Neural progenitor cell (in vitro differentiated cells): ENCODE measurements at places on chromosomes 1 and 21.

DNA sequence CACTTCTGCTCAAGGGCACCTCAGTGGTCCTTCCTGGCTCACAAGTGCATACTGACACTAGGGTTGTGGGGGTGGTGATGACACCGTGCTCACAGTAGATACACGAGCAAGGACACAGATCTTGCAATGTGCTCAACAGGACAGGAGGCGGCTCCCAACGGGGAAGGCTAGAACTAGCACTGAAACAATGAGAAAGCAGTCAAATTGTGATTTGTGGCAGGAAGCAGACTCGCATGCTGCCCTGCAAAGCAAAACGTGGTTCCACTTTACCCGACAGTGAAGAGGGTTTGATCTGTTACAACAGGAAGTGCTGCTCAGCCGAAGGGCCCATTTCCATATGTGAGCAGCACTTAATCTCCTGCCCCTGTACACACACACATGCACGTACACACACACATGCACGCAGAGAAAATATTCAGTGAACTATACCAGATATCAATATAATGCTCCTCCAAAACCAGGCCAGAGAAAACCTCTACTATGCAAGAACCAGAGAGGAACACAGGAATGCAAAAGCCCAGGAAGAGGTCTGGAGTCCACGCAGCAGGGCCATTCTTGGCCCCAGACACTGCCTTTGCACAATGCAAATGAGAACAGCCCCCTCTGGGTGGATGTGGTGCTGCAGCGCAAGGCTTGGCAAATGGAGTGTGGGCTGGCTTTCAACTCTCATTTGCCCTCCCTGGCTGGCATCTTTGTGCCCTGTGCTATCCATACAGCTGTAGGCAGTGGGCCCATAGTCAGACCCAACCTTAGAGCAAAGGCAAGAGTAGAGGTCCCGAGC, 47.1 kb downstream of the KANK4 start:
- DNase-seq, result peak; percentile 38

DNA sequence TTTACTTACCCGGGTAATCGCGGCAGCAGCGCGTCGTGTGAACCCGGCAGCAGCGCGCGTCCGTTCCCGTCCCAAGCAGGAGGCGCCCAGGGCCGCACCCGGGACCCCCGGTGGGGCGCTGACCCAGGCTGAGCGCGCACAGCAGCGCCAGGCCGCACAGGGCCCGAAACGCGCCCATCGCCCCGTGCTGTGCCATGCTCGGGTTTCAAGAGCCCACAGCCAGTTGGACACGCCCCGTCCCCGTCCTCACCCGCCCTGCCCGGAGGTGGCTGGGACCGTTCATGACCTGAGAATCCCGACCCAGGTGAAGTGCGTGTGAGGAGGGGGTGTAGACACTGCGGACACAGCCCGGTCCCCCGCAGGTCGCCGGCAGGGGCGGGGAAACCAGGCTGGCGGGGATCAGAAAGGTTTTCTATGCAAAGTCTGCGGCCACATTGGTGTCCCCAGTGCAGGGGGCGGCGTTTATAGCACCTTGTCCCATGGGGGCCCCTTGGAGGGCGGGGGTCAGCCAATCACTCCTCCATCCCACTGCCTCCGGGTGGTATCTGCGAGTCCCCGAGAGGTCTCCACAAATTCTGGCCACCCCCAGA, at the start of gene TNFRSF18:
Gene TNFRSF18, minus strand, starts transcription at position 217 of the 590 bp plus-strand sequence. Its CDS starts 21 bp downstream, at position 196.
- DNase-seq, result peak; percentile 69

GRCh38 chr1:198387587-198387986, 152.9 kb downstream of the ATP6V1G3 start:
- DNase-seq, result peak; percentile 41

GRCh38 chr1:50416150-50416527, 7.1 kb downstream of the DMRTA2 start:
- peak; percentile 9 for DNase-seq

GRCh38 chr1:172717722-172718465, 59.0 kb downstream of the FASLG start:
- no peak for DNase-seq

GRCh38 chr1:10328180-10328963, 70.5 kb upstream of the PGD start:
- DNase-seq, result no peak

DNA sequence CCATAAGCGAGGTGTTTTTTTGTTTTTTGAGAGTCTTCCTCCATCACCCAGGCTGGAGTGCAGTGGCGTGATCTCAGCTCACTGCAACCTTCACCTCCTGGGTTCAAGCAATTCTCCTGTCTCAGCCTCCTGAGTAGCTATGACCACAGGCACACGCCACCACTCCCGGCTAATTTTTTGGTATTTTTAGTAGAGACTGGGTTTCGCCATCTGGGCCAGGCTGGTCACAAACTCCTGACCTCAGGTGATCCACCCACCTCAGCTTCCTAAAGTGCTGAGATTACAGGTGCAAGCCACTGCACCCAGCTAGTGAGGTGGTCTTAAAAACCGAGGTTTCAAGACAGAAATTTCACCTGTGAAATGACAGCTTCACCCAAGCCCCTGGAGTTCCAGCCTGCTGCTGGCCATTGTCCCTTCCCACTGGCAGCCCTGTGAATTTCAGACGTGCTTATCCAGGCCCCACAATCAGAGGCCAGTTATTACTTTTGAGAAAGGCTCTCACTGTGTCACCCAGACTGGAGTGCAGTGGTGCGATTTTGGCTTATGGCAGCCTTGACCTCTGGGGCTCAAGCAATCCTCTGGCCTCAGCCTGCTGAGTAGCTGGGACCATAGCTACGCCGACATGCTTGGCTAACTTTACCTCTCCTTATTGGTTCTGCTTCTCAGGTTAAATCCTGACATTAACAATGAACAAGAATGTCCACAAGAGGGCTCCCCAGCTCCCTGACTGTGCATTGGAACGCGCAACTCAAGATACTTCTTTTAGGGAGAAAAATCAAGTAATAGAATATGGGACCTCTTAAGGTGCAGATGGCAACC, 19.4 kb downstream of the ENO1 start:
- peak; percentile 62 for DNase-seq

- no peak for DNase-seq
These were observed 29.8 kb upstream of the KIF21B start for GRCh38 chr1:201053155-201053860.

- no peak for DNase-seq
These were observed 20.2 kb upstream of the S1PR1 start for GRCh38 chr1:101216623-101217022.

GRCh38 chr1:41783189-41783639, 135.5 kb downstream of the HIVEP3 start:
- DNase-seq, result no peak

DNA sequence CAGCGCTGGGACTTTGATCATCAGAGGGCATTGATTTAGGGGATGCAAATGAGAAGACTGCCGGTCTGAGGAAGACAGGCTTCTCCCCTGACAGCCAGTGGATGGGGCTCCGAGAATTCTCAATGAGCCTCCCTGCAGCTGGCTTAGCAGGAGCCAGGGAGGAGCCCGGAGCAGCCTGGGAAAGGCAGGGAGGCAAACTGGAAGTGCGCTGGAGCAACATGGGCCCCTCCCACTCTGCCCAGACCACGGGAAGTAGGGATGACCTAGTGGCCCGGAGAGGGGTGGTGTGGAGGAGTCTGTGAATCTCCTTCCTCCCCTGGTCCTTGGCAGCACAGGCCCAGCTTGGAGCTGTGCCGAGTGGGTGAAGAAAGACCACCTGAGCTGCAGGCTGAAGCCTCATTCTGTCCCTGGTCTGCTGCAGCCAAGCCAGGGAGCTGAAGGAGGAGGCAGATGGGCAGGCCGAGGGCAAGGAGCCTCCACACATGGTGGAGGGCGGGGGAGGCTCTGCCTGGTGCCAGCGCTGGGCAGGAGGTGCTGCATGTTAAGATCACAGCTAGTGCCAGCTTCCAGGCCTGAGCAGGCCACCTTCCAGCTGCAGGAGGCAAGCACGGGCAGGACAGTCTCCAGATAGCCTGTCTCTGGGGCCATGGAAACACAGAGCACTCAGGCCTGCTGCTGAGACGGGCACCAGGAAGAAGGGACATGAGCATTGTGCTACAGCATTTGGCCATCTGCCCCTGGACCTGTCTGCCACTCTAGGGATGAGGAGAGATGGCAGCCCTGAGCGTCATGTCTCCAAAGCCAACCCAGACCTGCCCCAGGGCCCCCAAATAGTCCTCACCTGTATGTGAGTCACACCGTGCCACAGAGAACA, 12.2 kb upstream of the CLSTN1 start:
- peak; percentile 83 for DNase-seq

DNA sequence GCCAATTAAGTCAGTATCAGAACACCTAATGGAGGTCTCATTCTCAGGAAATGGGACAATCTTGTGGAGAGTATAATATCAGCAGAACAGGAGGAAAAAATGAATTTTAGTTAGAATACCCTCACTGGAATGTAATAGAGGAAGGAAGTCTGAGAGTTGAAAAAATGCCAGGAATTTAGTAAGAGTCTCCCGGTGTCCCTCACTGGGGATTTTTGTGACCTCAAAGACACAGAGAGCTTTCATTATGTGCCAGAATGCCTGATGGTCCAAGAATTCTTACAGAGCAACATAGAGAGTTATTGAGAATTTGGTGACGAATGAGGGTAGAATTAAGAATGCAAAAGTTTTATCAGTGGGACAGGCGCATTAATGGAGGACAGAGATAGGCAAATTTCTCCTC, 443.5 kb upstream of the B3GALT2 start:
- peak; percentile 15 for DNase-seq

- no peak for DNase-seq
These were observed 31.0 kb upstream of the LHX4 start for GRCh38 chr1:180199018-180199417.

GRCh38 chr1:168386949-168387586, 106.4 kb downstream of the TBX19 start:
- DNase-seq, result peak; percentile 68
